ENCODE measurements at places on chromosomes 12 and 14.

DNA sequence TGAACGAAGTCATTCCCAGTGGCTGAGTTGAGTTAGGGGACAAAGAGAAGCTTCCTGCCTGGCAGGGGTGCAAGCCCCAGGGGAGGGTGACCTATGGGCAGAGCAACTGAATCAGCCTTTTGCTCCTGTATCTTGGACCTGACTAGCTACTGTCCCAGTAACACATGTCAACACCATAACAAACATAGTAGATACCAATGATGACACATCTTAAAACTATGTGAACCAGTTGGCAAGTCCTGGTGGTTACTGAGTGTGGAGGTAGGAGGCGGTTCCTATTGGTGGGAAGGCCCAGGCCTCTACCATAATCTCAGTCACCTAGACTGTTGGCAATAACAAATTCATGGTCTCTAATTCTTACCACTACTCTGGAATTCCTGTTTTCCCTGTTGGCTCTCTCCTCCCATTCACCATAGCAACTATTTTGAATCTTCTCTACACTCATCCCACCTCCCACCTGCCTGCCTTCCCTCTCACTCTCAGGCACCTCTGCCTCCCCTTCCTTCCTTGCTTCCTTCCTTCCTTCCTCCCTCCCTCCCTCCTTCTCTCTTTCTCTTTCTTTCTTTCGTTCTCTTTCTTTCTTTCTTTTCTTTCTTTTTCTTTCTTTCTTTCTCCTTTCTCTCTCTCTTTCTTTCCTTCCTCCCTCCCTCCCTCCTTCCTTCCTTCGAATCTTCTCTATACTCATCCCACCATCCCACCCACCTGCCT, 8.1 kb upstream of the P2RX7 start:
- peak; percentile 95 for DNase-seq

DNA sequence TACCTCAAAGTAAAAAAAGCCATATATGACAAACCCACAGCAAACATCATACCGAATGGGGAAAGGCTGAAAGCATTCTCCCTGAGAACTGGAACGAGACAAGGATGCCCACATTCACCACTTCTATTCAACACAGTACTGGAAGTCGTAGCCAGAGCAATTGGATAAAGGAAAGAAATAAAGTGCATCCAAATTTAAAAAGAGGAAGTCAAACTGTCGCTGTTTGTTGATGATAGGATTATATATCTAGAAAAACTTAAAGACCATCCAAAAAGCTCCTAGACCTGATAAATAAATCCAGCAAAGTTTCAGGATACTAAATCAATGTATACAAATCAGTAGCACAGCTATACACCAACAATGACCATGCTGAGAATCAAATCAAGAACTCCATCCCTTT, 5.2 kb downstream of the NDUFA12 start:
- DNase-seq: no peak

DNA sequence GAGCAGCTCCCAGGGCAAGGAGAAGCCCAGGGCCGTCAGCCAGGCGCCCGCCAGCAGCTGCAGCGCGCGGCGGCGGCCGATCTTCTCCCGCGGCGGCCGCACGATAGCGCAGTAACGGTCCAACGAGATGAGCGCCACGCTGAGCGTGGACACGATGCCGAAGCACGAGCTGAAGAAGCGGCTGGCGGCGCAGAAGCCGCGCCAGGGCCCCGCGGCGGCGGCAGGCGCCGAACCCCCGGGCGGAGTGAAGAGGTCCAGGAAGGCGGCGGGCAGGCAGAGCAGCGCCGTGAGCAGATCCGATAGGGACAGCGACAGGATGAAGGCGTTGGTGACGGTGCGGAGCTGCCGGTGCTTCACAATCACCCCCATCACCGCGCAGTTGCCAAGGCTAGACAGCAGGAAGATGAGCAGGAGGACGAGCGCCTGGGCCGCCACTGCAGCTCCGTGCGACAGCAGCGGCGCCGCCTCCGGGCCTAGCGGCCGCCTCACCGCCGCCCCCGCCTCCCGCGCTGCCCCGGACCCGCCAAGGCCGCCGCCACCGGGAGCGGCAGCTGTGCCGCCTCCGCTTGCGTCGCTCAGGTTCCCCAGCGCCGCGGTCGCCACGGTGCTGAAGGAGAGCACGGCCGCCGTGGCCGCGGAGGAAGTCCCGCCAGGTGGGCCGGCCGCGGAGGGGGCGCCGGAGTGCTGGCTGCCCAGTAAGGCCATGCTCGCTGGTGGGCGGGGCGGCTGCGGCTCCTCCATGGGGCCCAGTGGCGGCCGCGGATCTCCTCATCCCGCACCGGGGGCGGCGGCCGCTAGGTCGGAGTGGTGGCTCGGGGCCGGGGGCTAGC, 479 bp downstream of the GPR135 start:
- no peak for DNase-seq

DNA sequence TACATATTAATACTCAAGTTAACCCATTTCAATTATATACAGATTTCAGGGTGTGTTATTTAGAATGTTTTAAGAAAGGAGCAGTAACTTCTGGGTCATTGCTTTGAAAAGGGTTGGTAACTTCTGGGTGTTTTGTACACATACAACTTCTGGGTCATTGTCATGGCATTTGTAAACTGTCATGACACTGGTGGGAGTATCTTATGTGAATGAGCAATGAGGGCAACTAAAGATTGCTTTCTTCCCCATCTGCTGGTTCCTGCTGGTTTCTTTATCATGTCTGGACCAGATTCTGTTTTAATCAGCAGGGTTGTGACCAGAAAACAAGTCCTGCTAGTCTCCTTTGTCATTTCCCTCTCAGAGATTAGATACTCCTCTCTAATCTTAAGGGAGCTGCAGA, 713.3 kb downstream of the LRFN5 start:
- no peak for DNase-seq

DNA sequence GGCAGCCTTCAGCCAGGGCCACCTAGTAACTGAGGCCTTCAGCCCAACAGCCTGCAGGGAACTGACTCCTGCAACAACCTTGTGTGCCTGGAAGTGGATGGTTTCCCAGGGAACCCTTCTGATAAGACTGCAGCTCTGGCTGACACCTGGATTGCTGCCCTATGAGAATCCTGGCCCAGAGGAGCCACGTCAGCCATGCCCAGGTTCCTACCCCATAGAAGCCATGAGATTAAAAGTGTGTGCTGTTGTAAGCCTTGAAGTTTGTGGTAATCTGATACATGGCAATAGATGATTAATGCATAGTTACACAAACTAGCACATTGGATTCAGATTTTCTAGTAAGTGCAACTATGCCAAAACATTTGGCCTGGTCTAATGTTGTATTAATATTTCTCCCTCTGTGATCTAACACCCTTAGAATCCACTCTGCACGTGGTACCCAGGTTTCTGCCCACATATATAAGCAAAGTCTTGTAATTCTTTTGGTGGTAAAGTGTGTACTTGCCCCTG, 64.8 kb upstream of the BEGAIN start:
- no peak for DNase-seq

DNA sequence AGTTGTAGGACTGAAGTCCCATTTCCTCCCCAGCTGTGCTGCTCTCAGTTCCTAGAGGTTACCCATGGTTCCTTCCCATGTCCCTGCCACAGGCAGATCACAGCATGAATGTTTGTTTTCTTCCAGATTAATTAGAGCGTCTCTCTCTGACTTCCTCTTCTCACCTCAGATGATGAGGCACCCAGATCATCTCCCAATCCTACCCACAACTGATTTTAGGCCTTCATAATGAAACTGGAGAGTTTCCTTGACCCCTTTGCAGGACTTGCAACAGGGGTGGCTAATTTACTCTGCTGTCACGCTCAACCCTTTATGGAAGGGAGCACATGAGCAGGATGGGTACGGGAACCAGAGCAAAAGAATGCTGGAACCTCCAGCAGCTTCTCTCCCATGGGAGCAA, 32.1 kb upstream of the TXNRD1 start:
- DNase-seq: no peak

DNA sequence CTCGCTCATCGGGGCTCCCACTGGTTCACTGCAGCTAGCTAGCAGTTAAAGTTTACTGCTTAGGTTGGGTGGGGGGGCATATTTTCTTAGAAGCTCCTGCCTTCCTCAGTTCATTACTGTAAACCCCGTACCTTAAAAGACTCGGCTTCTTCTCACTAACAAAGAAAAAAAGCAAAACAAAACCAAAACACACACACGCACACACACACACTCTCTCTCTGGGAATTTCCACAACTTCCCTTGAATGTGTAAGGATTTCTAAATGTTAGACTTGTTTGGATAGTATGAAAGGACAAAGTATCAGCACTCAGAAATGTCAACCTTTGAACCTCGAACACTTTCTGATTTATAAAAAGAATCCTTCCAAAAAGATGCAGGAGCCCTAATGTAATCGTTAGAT, 927 bp downstream of the PTHLH start:
- DNase-seq: no peak

DNA sequence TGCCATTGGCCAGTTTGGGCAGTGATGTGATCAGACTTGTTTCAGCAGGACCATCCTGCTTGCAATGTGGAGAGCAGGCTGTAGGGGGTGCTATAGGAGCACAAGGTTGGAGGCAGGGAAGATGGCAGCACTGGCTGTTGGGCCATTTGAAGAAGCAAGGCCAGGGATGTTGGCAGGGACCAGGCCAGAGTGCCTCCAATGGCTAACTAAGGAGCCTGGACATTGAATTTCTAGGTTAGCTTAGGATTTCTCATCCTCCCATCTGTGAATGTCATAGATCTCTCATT, 23.5 kb downstream of the FGF23 start:
- no peak for DNase-seq

DNA sequence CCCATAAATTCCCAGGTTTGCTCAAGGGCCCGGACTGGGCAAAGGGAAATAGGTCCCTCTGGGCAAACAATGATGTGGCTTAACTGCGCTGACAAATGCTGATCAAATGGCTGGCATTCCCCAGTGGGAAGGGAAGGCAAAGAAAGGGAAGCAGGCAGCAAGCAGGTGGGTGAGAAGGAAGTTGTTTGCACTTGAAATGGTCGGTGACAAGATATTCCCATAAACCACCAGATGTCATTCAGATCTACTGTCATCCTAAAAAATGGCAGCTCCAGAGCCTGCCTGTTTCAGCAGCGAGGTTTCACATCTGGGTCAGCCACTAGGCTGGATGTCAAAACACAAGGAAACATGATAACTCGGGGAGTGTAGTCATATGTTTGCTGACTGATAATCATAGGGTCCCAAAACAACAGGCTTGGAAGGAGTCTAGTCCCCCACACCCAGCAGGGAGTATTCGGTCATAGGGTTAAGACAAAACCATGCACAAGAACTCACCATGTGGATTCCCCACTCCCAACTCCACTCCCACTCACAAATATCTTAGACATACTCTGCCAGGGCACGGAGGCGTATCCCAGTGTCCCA, 37.9 kb upstream of the MDM1 start:
- no peak for DNase-seq

DNA sequence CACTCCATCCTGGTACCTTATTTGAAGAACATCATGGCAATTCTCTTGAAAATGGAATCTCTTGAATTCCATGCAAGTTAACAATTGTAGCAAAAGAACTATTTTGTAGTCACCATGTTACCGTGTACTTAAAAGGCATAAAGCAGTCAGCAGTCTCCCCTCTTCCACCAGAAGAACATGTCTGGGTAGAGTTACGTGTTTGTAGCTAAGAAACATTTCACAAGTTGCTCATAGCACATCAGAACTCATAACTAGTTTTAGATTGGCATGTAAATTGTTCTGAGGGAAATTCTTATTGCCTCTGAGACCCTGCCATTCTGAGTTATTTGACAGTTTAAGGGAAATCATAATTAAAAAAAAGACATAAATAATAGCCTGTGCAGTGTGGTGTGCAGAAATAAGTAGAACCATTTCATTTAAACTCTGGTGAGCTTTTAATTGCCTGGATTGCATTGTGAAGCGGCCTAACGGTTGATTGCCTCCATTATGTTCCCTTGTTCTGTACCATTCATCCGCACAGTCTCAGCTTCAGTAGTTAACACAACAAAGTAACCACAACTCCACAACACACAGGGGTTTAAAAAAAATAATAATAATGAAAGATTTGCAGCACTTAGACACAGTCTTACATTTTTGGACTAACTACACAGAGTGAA, 2.6 kb downstream of the LMO3 start:
- DNase-seq: no peak

GRCh38 chr14:36362648-36363047, 42.2 kb upstream of the MBIP start:
- no peak for DNase-seq

DNA sequence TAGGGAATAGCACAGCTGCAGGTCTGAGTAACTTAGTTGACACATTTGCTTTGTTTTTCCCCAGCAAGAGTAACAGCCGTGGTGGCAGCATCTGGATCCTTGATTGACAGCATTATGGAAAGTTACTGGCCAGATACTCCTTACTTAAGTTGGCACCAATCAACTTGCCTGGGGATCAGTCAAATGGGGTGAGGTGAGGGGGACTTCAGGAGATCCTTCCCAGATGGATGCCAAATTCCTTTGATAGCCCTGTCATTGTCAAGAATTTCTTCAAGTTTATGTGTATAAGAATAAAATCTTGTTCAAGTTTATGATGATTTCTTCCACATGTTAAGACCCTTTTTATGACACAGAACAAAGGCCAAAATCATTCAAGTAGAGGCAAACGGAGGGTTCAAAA, 618.4 kb downstream of the SLC6A15 start:
- no peak for DNase-seq

DNA sequence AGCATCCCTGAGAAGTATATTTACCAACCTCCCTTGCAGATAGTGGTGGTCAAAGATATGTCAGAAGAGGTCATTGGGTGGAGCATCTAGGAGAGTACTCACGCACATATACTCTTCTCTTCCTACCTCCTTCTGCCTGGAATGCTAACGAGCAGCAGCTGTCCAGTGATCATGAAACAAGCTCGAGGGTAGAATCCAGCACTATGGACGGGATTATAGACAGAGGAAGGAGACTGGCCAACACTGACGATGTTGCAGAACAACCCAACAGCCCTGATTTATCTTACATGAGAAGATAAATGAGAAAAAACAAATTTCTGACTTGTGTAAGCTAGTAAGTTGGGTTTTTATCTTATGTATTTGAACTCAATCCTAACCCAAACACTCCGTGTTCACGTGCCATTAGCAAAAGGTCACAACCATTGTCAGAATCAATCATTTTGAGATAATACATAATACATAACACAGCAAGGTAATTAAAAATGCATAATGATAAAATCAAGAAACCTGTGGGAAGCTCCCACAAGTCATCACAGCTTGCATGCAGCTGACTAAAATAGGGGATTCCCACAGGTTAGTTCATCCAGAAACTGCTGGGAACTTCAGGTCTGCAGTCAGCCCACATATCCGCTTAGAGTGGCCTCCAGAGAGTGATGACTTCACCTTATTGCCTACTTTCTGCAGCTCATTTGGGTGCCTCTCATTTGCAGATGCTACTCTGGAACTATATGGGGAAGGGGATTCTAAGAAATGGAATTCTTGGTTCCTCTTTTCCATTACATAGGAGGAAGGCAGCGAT, 36.3 kb upstream of the STK38L start:
- DNase-seq: no peak

Measured in GM04503 (cell line).